ENCODE measurements at places on chromosomes 7 and 10. TPM values are rescaled to one million over a fixed set of nuclear protein-coding genes. Genes with fewer than 3 reads are reported as not detected.
A peak's percentile ranks its signal among the peaks of the same experiment; 100 is the strongest.

Gene MMD2
- total RNA-seq = 0.38 TPM

Gene CACNA2D1
- total RNA-seq = 33.7 TPM

DNA sequence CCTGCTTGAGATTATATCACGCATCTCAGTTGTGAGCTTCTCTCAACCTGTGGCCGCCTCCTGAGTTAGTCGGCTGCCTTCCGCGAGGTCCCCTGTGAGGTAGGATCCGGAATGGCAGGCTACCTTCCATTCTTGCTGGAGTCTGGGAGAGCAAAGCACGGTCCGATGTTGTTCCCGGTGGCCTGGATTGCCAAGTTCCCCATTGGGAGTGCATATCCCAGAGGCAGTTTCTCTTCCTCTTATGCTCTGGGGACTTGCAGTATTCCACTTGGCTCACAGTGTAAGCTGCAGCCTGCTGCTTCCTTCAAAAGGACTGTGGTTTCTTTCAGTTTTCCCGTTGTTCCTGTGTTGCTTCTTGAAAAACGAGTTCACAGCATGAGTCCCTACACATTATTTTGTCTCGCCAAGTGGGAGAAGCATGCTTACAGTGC, 225.4 kb upstream of the ZWINT start:
- no peaks in the 10 kb centered on the region for H3K36me3 ChIP-seq
- no peaks in the 10 kb centered on the region for H3K4me1 ChIP-seq
- H3K27me3 ChIP-seq = no peaks in the 10 kb centered on the region
- no peak overlapping the region for H3K27ac ChIP-seq
- no peak overlapping the region for H3K4me3 ChIP-seq

- H3K27ac ChIP-seq = no peak overlapping the region
- no peaks in the 10 kb centered on the region for H3K4me1 ChIP-seq
- H3K4me3 ChIP-seq = no peak overlapping the region
These were observed 68.9 kb upstream of the NMT2 start for GRCh38 chr10:15237351-15237750.

GRCh38 chr10:73838008-73838567, 26.7 kb upstream of the NDST2 start:
- DNase-seq = no peak
- H3K4me3 ChIP-seq = no peak overlapping the region
- no peaks in the 10 kb centered on the region for H3K4me1 ChIP-seq
- H3K27me3 ChIP-seq = no peaks in the 10 kb centered on the region
- H3K27ac ChIP-seq = no peak overlapping the region

DNA sequence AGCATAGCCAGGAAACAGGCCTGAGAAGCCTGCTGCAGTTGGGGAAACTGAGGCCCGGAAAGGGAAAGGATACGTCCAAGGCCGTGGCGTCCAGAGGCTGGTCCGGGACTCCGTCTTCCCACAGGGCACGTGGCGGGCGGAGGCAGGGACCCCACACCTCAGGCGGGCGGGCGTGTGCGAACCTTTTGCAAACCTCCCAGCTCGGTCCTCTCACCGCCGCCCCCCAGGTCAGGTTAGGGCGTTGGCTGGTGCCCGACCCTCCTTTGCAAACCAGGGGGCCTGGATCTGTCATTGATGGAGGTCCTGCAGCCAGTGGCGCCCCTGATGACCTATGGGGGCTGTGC, 19.3 kb downstream of the FAM20C start:
- H3K27me3 ChIP-seq = no peaks in the 10 kb centered on the region
- H3K27ac ChIP-seq = no peak overlapping the region
- no peak for DNase-seq
- no peak overlapping the region for H3K4me3 ChIP-seq
- H3K36me3 ChIP-seq = no peaks in the 10 kb centered on the region

DNA sequence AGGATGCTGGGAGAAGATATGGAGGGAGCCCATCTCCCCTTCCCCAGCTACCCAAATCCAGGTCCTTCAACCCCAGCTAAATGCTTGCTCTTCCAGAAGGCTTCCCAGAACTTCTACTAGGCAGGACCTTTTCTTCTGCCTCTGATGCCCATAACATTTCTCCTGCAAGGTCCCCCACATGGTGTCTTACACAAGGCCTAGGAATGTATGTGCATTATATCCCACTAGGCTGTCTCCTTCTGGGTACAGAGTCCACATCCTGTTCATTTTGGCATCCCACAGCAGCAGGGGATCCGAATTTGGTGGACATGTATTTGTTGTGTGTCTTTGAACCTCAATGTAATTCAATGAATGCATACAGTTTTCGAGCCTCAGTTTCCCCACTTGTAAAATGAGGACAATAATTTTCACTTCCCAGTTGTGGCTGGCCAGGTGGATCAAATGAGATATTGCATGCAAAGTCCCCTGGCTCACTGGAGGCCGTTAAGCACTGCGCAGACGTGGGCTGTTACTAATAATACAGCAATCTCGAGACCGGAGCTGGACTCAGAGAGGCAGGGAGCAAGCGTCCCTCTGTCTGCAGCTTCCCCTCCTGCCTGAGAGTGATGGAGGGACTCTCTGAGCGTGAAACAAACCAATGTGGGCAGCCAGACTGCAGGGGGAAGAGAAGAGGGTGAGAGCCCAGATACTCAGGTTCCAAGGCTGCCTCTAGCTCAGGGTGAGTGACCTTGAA, 18.6 kb upstream of the YWHAG start:
- H3K27ac ChIP-seq = no peak overlapping the region
- no peaks in the 10 kb centered on the region for H3K36me3 ChIP-seq
- no peaks in the 10 kb centered on the region for H3K27me3 ChIP-seq
- no peak for DNase-seq
- H3K4me1 ChIP-seq = no peaks in the 10 kb centered on the region

DNA sequence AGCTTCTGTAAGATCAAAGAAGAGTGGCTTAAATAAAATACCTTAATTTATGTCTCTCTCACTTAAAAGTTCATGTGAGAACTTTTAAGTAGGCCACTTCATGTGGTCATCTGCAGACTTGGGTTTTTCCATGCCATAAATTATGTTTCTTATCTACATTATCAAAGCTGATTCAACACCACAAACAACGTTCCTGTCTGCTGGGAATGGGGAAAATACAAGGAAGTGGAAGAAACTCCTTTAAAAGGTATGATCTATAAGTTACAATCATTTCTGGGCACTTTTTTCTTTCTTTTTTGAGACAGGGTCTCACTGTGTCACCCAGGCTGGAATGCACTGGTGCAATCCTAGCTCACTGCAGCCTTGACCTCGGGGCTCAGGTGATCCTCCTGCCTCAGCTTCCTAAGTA, 16.9 kb upstream of the OTUD1 start:
- H3K27me3 ChIP-seq = no peaks in the 10 kb centered on the region
- H3K36me3 ChIP-seq = no peaks in the 10 kb centered on the region
- peaks cover 19% of the 10 kb centered on the region for H3K4me1 ChIP-seq
- H3K4me3 ChIP-seq = no peak overlapping the region
- no peak for DNase-seq
- no peak overlapping the region for H3K27ac ChIP-seq

DNA sequence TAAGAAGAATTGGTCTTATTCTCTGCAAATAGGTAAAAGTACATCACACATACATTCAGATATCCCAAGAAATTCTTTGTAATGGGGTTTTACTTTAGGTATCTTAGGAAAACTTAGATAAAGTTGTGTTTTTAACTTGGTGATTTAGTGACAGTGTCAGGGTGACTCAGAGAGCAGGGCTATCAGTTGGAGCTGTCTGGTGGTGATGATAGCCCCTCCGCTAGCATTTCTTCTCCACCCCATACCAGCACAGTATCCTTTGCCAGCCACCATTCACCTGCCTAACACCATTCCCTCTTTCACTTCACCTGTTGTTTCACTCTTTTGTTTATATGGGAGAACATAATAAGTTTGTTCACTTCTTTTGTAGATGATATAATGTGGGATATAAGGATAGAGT, 30.4 kb downstream of the VPS50 start:
- no peaks in the 10 kb centered on the region for H3K36me3 ChIP-seq
- no peaks in the 10 kb centered on the region for H3K27me3 ChIP-seq
- H3K4me3 ChIP-seq = no peak overlapping the region

- H3K4me1 ChIP-seq = peaks cover 2% of the 10 kb centered on the region
- no peak for DNase-seq
- H3K4me3 ChIP-seq = no peak overlapping the region
- no peaks in the 10 kb centered on the region for H3K27me3 ChIP-seq
- H3K27ac ChIP-seq = no peak overlapping the region
- no peaks in the 10 kb centered on the region for H3K36me3 ChIP-seq
These were observed 79.9 kb downstream of the COL26A1 start for GRCh38 chr7:101442426-101443070.

- H3K27ac ChIP-seq = no peak overlapping the region
- H3K27me3 ChIP-seq = no peaks in the 10 kb centered on the region
- H3K36me3 ChIP-seq = peaks cover 5% of the 10 kb centered on the region
- peak; percentile 66 for DNase-seq
These were observed 20.7 kb downstream of the COX15 start for GRCh38 chr10:99711129-99711719.

- H3K27me3 ChIP-seq = no peaks in the 10 kb centered on the region
- no peaks in the 10 kb centered on the region for H3K4me1 ChIP-seq
- H3K36me3 ChIP-seq = no peaks in the 10 kb centered on the region
- no peak for DNase-seq
- no peak overlapping the region for H3K27ac ChIP-seq
These were observed 305.5 kb upstream of the NRG3 start for GRCh38 chr10:81569488-81569887.

DNA sequence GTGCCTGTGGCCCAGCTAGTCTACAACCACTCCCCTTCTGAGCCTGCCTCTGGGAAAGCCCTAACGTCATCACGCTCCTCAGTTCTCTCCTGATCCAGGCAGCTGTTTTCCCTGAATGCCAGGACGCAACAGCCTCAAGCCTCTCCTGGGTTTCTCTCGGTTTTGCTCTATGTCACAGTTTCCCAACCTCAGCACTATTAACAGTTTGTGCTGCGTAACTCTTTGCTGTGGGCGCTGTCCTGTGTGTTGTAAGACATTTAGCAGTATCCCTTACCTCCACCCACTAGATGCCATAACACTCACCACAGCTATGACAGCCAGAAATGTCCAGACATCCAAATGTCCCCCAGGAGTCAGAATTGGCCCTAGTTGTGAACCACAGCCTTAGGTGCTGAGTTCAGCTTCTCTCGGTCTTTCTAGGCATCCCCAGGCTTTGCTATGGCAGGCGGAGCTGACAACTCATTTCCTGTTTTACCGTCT, 226.3 kb upstream of the NPVF start:
- H3K27me3 ChIP-seq = no peaks in the 10 kb centered on the region
- no peaks in the 10 kb centered on the region for H3K4me1 ChIP-seq
- H3K4me3 ChIP-seq = no peak overlapping the region
- H3K36me3 ChIP-seq = no peaks in the 10 kb centered on the region
- H3K27ac ChIP-seq = no peak overlapping the region

- no peak overlapping the region for H3K27ac ChIP-seq
- no peaks in the 10 kb centered on the region for H3K27me3 ChIP-seq
- no peaks in the 10 kb centered on the region for H3K36me3 ChIP-seq
- H3K4me1 ChIP-seq = no peaks in the 10 kb centered on the region
These were observed 214.1 kb downstream of the HERPUD2 start for GRCh38 chr7:35480806-35481205.

GRCh38 chr7:1969459-1970284, 263.1 kb downstream of the MAD1L1 start:
- no peaks in the 10 kb centered on the region for H3K4me1 ChIP-seq
- H3K27me3 ChIP-seq = no peaks in the 10 kb centered on the region
- DNase-seq = no peak
- no peak overlapping the region for H3K4me3 ChIP-seq
- H3K36me3 ChIP-seq = no peaks in the 10 kb centered on the region

Measured in GM23338 (cell line).